ENCODE measurements at places on chromosomes 3 and 15.

DNA sequence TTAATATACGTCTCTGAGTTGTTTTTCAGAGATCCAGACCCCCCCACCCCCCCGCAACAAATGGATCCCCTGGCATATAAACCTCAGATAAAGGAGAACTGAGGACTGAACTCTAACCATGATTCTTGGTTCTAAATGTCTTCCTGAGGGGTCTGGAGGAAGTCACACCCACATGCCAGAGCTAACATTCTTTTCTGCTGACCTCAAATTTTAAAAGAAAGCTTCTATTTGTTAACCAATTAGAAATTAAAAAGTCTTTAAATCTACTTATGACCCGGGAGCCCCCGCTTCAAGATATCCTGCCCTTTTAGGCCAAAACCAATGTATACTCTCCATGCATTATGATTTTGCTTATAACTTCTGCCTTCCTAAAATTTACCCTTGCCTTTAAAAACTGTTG lies 188.3 kb downstream of the ECT2 start:
- DNase-seq: no peak

- DNase-seq: no peak
Measured at GRCh38 chr3:88912294-88912877, 195.0 kb upstream of the EPHA3 start.

DNA sequence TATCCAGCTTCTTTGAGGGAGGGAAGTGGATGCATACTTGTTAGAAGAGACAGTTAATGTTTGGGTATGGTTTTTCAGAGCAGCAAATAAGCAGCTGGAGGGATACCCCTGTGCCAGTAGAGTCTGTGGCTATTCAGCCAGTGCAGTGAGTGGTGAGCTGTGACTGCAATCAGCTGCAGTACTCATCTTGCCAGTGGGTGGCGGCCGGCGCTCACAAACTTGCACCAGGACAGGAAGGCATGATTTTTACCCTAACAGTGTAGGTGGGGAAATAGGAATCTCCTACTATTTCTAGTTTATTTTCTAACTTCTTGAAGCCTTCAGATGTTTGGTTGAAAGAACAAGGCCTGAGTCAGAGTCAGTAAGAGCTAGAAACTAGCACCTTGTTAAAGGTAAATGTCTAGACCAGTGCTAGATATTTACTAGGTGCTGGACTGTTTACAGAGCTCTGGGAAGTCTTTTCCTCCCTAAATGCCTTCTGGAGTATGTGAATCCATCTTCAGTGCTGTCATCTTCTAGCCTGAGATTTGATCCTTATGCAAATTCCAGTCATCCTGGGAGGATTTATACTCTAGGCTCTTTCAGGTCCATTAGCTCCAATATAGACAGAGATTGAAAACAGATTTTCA lies 23.6 kb downstream of the TIMP4 start:
- DNase-seq: peak; percentile 4

- DNase-seq: peak; percentile 52
Measured at GRCh38 chr3:71226565-71227269, 356.8 kb downstream of the FOXP1 start.

DNA sequence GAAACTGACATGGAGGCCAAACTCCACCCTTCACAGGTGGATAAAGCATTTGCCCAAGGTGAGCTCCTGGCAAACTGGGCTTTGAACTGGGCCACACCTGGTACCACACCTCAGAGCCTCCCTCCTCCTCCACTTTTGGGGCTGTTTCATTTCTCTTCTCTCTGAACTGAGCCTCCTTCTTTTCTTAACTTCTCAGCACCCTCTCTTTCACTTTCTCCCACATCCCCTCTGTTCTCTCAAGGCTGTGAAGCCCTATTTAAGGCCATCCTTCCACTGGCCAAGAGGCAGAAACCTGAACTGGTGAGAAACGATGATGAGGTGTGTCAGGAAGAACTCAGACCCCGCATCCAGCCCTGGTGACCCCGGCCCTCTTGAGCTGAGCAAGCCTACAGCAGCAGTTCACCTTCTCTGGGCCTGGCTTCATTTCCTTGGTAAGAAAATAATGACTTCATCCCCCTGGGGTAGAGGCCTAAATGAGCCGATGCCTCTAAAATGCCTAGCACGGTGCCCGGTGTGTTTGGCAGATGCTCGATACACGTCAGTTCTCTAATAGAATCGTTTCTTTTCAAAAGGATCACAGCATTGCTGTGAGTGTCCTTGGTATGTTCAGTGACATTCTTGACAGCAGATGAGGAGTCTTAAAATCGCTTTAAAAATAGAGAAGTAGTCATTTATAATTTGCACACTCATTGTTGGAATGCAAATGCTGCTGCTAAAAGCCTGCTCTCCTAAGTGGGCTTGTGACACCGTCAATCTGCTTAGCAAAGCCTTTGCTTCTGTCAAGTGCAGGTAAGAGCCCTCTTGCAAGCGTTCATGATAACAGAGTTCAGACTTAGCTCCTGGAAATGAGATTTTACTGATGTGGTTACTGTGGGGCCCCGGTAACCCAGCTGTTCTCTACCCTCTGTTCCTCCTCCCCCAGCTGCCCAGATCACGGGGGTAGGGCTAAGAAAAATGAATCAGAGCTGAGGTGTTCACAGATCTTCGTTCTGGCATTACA lies 97.7 kb upstream of the ATP2B2 start:
- DNase-seq: peak; percentile 41

Measured in T-helper 22 cell (primary cell).